ENCODE measurements at places on chromosomes 2 and 18. TPM values are rescaled to one million over a fixed set of nuclear protein-coding genes. Genes with fewer than 3 reads are reported as not detected.

Gene KIAA2012
- total RNA-seq, result under 0.01 TPM

Gene LBX2
- total RNA-seq, result 2.9 TPM

Gene UPP2
- not detected for total RNA-seq

Gene ZNF892
- 3.0 TPM for total RNA-seq

Gene FN1
- 808 TPM for total RNA-seq

Gene CPLX4
- total RNA-seq, result not detected

Gene CARF
- 5.3 TPM for total RNA-seq

Gene DOK6
- total RNA-seq, result 7.3 TPM

Gene OTOF
- total RNA-seq, result 0.14 TPM

Gene XRCC5
- total RNA-seq, result 190 TPM
